ENCODE measurements at places on chromosomes 4 and X. TPM values are rescaled to one million over a fixed set of nuclear protein-coding genes. Genes with fewer than 3 reads are reported as not detected.

- DNase-seq = no peak
These were observed 50.0 kb downstream of the SLC7A11 start for GRCh38 chr4:138192113-138192512.

DNA sequence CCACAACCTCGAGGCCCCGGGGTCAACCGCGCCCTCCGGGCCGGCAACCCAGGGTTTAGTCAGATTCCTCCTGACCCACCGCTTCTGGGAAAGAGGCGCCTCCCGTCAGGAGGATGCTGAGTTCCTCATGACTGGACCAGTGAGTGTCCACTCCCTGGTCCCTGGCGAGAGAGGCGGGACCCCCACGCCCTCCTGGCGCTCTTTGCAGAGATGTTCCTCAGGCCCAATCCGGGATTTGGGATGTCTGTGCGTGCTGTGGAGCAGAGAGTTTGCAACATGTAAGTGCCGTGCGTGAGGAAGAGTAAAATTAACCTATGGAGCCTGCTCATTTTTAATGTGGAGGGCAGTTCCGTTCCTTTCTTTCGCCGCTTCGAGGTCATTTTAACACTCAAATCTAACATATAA lies 824 bp upstream of the UGDH start:
- peak; percentile 97 for DNase-seq

DMD gene
- total RNA-seq = 132 TPM

BEX2 gene
- total RNA-seq = not detected

DNA sequence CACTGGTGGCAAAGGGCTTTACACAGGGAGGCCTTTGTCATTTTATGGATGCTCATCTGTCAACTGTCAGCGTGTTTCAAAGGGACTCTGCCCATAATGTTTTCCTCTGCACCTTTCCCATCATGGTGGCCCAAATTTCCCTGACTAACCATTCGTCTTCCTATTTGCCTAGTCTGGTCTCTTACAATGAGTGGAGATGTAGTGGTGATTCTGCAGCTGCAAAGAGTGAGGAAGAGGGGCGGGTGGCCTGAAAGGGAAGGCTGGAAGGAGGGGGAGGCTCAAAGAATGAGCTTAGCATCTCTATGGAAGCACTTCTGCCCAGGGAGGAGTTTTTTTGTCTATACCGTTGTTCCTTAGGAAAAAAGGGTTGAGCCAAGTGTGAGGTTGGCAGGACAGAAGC lies 447.5 kb downstream of the NKX6-1 start:
- no peak for DNase-seq

GPRIN3 gene
- total RNA-seq = 3.5 TPM

GRCh38 chr4:40846532-40846931 lies 96.8 kb downstream of the NSUN7 start:
- peak; percentile 40 for DNase-seq

CSN1S1 gene
- total RNA-seq = not detected

DNA sequence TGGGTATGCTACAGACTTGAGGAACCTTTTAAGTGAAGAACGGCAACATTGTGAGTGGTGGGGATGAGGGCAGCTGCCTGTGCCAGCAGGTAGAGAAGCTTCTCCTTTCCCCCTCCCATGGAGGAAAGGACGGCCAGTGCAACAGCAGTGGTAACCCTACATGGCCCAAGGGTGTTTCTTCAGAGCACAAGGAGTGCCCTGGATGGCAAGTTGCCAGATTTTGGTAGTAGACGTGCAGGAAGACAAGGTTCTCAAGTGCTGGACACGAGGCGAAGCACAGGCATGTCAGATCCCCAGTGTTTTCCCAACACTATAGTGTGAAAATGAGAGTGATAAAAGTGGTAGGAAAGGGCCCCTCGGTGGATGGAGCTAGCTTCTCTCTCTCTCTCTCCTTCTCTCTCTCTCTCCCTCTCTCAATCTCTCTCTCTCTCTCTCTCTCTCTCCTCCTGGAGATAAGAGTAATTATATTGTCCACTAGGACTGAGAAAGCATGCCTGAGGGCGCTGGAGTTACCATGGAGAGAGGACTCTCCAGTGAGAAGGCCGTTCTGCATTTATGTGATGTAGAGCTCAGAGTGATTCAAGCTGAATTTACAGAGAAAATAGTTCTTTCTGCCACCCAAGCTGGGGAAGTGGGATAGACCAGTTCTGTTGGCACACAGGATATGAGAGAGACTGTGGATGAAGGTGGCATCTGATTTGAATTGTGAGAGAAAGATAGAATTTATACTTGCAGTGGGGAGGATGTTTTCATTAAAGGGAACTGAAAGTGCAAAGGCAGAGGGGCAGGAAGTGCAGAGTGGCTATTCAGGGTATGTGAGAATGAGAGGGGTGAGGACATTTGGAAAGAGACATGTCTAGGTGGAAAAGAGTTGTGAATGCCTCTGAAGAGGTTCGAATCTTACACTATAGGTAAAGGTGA lies 25.7 kb upstream of the TRPC3 start:
- DNase-seq = no peak

DNA sequence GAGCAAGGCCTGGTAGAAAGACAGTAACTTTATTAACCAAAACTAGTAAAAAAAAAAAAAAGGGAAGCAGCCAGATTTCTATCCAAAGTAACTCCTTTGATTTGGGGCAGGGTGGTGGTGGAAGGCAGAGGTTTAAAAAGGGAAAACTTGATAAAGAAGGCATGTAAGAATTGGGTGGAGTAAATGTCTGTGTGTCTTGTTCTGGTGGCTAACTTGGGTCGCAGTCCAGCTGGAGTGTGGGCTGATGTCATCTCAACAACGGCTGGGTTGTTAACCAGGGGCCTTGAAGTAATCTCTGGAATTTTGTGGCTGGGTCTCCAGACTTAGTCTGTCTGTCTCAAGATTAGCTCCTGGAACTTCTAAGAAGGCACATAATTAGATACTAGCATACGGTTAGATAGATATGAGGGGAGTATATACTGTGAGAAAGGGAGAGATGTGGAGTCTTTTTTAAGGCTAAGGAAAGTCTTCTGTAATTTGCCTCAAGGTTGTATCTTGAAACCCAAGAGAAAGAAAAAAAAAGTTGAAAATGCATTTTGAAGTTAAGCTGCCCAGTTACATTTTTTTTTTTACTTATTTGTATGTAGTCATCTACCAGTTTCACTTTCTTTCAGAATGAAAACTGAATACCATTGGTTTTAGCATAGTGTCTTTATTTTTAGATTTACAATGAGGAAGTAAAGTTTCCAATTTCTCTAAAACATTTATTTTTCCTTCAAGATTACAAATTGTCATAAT lies 48.3 kb downstream of the MTHFD2L start:
- no peak for DNase-seq

GRCh38 chrX:96715481-96715880 lies 30.8 kb downstream of the DIAPH2 start:
- no peak for DNase-seq

DNA sequence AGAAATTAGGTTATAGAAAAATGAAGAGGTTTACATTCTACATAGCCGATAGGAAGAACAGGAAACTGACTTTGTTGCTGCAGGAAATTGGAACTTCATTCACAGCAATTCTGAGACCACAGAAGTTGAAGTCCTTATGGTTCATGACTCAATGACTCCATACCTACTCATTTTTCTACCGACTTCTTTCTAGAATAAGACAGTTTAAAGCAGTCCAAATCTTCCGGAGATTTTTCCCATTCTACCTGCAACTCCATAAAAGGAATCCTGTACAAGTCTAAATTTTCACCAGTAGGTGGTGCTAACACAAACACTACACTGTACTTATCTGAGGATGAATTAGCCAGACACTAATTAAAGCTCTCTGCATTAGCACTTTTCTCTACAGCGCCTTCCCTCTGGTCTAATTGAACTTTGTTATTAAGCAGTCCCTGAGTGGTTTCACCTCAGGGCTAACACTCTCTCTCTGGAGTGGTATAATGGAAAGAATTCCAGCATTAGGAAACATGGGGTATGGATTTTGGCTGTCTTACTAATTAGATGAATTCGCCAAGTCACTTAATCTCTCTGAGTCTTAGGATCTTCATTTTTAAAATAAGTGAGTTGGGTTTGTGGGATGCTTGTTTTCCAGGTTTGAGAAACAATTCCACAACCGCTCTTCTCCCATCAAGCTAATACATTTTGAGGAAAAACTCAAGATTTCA lies 167.9 kb downstream of the SMIM20 start:
- DNase-seq = no peak

PRDM5 gene
- total RNA-seq = 19.4 TPM

DNA sequence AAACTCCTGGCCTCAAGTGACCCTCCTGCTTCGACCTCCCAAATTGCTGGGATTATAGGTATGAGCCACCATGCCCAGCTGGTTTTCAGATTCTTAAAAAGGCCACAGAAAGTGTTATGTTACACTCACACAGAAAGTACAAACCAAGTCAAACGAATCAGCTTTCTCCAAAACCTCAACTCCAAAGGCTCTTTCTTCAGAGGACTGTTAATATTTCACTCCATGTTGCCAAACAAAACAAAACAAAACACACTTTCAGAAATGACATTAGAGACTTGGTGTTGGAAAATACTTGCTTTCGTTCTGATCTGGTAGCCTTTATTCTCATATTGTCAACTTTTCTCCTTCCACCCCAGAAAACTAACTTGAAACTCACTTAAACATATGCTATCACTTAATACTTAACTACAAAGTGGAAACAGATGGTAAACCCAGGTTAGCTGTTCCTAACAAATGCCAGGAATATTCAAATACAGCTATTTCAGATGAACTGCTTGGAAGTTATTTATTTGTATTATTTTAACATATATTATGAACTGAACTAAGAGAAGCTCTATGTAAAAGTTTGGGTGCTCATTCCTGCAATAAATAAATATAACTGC lies 34.7 kb downstream of the RLIM start:
- DNase-seq = no peak

SUPT20HL1 gene
- total RNA-seq = 0.48 TPM

DNA sequence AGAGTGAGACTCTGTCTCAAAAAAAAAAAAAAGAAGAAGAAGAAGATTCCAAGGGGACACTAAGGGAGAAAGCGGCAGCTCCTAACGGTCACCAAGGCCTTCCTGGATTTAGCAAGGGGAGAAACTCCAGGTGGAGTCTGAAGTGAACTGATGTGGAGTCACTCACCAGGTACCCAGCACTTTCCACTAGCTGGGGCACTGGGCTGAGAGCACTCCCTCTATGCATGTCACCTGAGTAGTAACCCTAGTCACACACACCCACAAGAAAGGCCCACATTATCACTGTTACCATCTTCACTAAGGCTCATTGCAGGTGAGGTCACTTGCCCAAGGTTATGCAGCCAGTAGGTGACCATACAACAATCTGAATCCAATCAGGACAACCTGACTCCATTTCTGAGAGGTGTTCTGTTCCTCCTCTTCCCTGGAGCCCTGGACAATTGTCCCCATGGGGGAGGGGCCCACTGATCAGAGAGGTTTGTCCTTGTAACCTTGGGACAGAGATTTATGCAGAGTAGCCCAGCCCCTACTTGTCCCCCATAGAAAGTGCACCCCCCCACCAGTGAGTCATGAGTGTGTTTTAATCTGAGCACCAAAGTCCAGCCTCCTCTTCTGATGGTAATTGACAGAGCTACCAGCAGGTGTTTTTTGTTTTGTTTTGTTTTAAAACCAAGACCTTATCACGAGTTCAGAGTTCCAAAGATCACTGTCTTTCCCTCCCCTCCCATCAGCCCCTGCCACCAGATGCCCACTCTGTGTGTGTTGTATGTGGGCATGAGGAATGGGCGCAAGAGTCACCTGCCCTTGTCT lies 5.9 kb upstream of the SASH3 start:
- DNase-seq = no peak

DNA sequence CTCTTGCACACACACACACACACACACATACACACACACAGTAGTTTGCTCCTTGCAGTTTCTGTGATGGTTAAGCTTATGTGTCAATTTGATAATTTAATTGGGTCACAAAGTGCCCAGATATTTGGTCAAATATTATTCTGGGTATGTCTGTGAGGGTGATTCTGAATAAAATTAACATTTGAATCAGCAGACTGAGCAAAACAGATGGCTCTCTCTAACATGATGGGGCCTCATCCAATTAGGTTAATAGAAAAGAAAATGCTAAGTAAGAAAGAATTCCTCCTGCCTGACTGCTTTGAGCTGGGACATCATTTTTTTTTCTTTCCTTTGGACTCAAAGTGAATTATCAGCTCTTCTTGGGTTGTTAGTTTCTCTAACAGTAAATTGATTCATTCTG lies 191.2 kb upstream of the INTU start:
- no peak for DNase-seq

DNA sequence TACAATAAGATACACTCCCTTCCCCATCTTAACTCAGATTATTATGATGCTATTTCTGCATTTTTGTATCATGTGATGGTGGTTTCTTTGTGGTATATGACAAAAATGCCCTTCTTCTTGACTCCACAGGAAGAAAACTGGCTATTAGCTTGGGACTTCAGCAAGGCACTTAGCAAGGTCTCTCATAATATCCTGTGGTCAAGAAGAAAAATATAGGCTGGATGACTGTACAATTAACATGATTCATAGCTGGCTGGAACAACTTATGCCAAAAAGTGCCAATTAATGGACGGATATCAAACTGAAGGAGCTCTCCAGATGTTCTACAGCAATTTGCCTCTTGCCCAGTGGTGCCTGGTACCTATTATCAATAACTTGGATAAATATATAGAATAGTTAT lies 2.3 kb upstream of the MID1IP1 start:
- DNase-seq = no peak

GRCh38 chr4:107757864-107758476 lies 37.9 kb upstream of the PAPSS1 start:
- DNase-seq = no peak

F8A3 gene
- 3.5 TPM for total RNA-seq

DNA sequence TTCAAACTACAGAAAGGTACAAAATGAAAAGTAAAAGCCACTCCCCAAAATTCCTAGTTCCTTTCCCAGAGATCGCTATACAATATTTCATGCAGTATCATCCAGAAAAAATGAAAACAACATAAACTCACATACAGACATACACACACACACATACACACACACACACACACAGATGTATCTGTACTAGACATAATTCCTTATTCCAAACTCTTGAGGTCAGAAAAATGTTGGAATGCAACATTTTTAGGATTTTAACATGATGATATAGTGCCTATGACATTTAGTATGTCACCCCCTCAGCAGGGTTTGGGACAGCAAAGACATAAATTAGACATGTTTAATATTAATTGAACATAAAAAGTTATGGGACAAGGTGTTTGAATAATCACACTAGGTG lies 73.4 kb upstream of the LHFPL1 start:
- DNase-seq = no peak

RBM10 gene
- 17.8 TPM for total RNA-seq

MAGEA3 gene
- total RNA-seq = not detected

- no peak for DNase-seq
These were observed 14.0 kb downstream of the DSPP start for GRCh38 chr4:87622303-87622702.

- no peak for DNase-seq
These were observed 91.1 kb upstream of the ANKRD50 start for GRCh38 chr4:124803641-124804040.

DNA sequence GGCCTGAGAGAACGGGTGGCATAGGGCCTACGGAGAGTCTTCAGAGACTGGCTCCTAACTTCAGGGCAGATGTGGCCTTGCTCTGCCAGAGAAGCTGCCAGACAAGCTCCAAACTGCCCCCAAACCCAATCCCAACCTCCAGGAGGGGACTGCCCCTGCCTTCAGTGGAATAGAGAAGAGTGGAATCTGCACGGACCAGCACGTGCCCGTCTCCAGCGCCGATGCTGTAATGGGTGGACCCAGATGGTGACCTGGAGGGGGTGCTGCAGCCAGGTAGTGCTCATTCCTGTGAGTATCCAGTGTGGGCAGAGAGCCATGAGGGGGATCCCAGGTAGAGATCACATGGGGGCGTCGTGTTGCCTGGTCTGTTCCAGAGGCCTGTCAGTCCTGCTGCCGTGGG lies 73.2 kb upstream of the NKX1-1 start:
- no peak for DNase-seq
